ENCODE measurements at places on chromosomes 1 and 21.

DNA sequence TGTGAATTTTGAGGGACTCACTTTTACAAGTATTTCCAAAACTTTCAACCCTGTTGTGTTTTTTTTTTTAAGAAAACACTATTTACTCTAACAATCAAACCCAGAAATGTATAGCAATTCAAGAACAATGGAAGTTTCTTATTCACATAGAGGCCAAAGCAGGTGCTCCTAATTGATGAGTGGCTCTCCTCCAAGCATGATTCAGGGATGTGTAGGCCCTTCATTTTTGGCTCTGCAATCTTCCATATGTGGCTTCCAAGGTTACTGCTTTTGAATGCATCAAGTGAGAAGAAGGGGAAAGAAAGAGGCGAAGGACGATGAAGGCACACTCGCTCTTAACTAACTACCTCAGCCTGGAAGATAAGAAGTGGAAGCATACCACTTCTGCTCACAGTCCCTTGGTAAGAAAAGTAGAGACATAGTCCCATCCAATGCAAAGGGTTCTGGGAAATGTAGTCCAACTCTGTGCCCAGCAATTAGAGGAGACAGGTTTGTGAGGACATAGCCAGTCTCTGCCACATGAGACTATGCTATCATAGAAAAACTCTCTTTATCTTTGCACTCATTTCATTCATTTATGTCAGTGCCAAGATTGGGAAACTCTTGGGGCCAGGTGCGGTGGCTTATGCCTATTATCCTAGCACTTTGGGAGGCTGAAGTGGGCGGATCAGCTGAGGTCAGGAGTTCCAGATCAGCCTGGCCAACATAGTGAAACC, 46.0 kb downstream of the OPTC start:
- DNase-seq, result peak; percentile 36

DNA sequence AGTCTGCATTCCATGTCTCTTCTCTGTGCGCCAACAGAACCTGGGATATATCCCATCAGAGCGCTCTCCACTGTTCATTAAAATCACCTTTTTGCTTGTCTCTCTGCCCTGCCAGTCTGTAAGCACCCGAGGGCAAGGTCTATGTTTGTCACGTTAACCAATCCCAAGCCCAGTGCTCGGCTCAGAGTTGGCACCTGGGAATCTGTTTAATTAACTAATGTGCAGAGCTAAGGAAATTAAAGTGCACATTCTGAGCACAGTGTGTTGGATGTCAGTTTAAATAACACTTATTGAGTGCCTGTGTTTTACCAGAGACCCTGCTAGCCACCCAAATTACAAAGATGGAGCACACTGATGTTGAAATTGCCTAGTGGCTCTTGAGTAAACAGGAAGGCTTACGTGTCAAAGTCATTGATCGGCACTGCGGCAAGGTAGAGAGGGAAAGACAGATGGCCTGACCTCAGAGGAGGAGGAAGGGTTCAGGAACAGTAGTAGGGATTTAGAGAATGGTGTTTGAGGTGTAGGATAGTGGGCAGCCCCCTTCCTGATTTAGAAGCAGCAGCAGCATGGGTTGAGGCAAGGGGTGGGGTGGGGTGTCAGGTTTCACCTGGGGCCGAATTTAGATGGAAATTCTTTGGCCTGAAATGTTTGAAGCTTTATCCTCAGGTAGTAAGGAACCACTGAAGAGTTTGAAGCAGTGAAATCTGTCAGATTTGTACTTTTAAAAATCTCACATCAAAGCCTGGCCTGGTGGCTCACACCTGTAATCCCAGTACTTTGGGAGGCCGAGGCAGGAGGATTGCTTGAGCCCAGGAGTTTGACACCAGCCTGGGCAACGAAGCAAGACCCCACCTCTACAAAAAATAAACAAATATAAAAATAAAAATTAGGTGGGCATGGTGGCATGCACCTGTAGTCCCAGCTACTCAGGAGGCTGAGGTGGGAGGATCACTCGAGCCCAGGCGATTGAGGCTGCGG, 7.7 kb downstream of the ARMH1 start:
- DNase-seq, result no peak

DNA sequence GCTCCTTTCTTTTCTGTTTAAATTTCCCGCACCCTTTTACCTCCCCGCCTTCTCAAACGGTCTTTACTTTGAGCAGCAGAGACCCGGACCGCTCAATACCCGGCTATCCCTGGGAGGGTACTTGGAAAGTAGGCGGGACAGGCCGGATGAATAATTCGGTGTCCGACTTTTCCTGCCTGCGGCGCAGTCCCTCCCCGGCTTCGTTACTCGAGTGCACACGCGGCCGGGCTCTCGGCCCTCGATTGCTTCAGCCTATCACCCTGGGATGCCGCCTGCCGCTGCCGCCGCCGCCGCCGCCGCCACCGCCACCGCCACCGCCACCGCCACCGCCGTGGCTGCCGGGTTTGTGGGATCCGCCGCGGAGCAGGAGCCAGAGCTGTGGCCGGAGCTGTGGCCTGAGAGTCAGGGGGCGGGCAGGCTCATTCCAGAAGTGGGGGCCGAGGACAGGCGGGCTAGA, 382 bp upstream of the RASAL2 start:
- DNase-seq, result peak; percentile 99

DNA sequence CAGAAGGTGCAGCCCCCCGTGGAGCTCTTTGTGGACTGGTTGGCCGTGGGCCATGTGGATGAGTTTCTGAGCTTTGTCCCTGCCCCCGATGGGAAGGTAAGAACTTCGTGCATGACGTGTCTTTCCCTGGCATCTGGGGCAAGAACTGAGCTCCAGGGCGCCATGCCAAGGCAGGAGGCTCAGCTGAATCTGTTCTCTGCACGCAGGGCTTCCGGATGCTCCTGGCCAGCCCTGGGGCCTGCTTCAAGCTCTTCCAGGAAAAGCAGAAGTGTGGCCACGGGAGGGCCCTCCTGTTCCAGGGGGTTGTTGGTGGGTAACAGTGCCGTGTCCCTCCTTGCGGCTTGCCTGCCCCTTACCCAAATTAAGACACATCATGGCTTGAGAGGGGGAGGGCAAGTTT, 27.7 kb downstream of the PADI3 start:
- peak; percentile 72 for DNase-seq

DNA sequence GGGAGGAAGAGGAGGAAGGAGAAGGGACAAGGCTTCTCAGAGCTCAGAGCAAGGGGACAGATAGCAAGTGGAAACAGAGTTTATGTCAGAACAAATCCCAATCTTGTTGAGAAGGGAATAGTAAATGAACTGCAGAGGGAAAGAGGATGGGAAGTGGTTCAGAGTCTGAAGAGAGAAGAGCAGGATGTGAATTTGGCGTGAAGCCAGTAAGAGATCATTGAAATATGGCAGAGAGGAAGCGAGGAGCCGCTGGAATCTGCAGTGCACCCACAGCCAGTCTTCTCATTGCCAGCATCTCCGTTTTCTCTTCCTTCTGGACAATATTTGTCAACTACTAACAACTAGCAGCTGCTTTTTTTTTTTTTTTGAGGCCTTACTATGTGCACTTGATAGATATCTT, 19.1 kb downstream of the OLFML3 start:
- peak; percentile 22 for DNase-seq

- peak; percentile 65 for DNase-seq
These were observed 24.3 kb upstream of the PPP1R15B start for GRCh38 chr1:204435872-204436271.

DNA sequence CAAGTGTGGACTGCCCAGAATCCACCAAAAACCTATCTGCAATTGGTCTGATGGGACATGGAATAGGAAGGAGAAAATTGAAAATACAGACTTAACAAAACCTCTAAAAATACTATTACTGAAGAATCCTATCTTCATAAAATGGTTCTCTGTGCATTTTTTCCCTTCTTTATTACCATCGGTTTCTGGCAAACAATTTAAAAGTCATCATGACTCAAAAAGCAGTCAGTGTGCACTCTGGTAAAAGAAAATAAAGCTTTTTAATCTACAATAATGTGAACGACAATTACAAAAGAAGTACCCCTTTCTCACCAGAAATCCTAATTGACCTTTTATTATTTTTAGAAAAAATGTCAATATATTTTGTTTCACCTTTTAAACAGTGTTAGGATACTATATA, 186.3 kb downstream of the TPR start:
- DNase-seq, result peak; percentile 68

DNA sequence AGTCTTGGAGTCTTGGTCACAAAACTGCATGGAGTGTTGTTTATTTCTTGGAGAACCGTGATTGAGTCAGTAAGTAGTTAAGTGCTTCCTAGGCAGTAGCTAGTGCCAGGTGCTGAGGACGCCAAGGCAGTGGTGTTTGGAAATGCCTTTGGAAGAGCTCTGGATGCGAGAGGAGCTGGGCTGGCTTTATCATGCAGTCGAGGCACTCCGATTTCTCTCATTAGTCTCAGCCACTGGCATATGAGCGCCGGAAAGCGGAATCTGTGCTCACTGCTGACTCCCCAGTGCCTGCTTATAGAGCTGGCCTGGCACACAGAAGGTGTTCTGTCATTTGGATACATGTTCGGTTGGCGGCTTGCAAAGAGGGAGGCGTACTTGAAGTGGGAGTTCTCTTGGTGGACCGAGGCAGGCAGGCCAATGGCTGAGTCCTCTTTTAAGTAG, 3.6 kb downstream of the TENT5C start:
- DNase-seq, result no peak

DNA sequence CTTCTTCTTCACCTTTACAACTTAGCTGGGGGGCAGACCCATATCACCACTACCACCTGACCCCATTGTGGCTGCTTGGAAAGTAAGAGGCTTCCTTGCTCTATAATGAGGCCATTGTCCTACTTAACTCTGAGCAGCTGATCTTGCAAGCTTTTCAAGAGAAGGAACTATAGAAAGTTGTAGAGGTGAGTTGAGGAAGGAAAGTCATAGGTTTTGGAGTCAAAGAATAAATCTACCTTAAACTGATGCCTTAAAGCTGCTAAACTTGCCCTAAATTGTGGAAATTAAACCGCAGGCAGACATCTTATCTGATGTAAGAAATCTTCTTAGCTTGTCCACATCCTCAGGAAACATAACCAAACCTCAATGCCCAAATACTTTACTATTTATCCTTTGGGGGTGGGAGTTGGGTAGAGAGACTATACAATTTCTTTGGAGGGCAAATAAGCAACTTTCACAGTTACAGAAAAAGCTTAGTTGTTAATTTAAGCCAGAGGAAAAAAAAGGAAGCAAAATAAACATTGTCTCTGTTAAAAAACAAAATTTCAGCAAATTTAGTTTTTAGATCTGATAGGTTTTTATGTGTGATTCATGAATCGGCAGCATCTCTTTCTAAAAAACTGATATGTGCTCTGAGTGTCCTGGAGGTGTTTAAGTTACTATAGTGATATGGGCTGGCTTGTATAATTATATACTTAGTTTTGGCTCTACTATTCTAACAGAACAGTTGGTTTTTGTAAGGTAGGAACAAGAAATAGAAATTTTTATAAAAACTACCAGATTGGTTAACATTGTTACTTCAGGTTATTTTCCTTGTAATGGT, 4.7 kb downstream of the IL23R start:
- no peak for DNase-seq

DNA sequence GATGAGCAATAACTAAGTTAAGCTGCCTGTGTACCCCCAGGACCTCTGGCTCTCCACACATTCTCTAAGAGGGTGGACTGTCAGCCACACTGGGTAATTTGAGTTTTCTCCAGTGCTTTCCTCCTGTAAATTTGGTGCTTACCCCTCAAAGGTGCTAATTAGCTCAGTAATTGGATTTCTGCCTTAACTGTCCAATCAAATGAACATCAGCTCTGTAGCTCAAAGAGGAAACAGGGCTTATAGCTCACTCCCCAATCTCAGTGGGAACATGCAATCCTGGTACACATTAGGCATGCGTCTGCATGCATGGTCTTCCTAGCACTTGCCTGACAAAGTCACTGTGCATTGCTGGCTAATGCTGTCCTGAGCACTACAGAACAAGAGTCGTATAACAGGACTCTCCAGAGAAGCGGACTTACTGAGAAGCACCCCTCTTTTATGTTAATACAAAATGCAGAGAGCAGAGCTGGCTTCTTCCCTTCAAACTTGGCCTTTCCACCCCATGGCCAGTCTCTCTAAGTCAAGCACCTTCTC, 110.1 kb downstream of the NTPCR start:
- DNase-seq, result no peak

DNA sequence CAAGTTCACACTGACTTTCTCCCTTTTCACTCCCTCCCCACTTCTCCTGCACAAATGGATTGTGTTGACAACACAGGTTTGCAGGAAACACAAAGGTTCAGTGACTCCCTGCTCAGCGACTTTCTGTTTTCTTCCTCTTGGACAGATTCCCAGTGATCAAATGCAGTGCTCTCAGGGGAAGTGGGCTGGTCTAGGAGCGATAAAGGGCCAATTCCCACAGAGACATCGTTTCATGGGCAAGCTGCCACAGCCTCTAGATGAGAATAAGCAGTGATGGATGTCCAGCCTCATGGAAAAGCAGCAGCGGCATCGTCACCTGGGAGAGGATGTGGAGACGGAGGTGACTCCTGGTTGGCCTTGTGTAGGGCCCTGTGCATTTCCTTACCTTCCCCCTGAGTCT, 30.6 kb downstream of the FYB2 start:
- DNase-seq, result no peak

- DNase-seq, result no peak
These were observed 250.6 kb downstream of the PRDM2 start for GRCh38 chr1:13950637-13951036.

DNA sequence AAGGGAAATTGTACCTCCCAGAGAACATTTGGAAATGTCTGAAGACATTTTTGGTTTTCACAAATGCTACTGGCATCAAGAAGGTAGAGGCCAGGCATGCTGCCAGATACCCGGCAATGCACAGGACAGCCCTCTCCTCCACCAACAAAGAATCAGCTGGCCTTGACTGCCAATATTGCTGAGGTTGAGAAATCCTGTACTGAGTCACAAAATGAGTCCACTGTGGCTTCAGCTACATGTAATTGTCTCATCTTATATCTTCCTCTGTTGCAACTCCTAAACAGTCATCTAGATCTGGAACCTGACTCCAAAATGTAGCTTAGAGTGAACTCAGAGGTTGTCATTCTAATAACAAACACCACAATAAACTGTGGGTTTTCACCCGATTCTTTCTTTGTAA, 327.5 kb upstream of the POGK start:
- peak; percentile 62 for DNase-seq

- no peak for DNase-seq
These were observed 4.8 kb upstream of the TLR5 start for GRCh38 chr1:223147873-223148272.

- peak; percentile 50 for DNase-seq
These were observed 642 bp downstream of the RSRP1 start for GRCh38 chr1:25246600-25247023.

DNA sequence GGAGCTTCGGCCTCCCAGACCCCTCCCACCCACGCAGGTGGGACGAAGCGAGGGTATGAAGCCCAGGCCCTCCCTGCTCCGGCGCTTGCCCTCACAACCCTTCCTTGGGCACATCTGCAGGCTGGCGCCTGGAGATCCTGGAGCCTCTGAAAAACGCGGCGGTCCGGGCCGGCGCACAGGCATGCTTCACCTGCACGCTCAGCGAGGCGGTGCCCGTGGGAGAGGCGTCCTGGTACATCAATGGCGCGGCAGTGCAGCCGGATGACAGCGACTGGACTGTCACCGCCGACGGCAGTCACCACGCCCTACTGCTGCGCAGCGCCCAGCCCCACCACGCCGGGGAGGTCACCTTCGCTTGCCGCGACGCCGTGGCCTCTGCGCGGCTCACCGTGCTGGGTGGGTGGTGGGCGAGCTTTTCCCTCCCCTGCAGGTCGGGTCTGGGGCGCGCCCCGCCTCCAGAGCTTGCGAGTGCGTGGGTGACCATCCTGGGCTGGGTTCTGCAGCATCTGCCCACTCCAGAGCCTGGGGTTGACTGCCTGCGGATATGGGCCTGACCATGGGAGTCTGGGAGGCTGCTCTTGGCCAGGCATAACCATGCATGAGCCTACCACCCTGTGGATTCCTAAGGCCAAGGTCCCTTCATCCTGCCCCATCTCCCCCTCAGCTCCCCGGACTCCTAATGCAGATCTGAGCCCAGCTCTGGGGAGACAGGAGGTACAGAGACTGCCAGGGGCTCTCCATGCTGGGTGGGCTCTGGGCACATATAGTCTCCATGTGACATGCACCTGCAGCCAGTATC, 89.8 kb downstream of the TRIM11 start:
- no peak for DNase-seq
